ENCODE measurements at places on chromosomes 4 and X. TPM values are rescaled to one million over a fixed set of nuclear protein-coding genes. Genes with fewer than 3 reads are reported as not detected.

The TRIM75 gene
- not detected for total RNA-seq

The TBC1D9 gene
- total RNA-seq: 12.7 TPM

The CTSO gene
- 1.6 TPM for total RNA-seq

The RAI2 gene
- 0.66 TPM for total RNA-seq

The ATP5ME gene
- 384 TPM for total RNA-seq

The MAP3K15 gene
- 3.4 TPM for total RNA-seq

The SOWAHB gene
- 6.3 TPM for total RNA-seq

The BEX1 gene
- 4.0 TPM for total RNA-seq

The TLR3 gene
- total RNA-seq: not detected

GRCh38 chrX:88940904-88941303 lies 193.9 kb downstream of the CPXCR1 start:
- H3K4me3 ChIP-seq: no peak overlapping the region
- no peaks in the 10 kb centered on the region for H3K27me3 ChIP-seq
- H3K4me1 ChIP-seq: no peaks in the 10 kb centered on the region
- no peak for DNase-seq
- H3K36me3 ChIP-seq: no peaks in the 10 kb centered on the region
- no peak overlapping the region for H3K27ac ChIP-seq

GRCh38 chrX:21469071-21469470 lies 94.9 kb downstream of the CNKSR2 start:
- H3K4me3 ChIP-seq: no peak overlapping the region
- no peaks in the 10 kb centered on the region for H3K27me3 ChIP-seq
- H3K4me1 ChIP-seq: no peaks in the 10 kb centered on the region
- DNase-seq: no peak

DNA sequence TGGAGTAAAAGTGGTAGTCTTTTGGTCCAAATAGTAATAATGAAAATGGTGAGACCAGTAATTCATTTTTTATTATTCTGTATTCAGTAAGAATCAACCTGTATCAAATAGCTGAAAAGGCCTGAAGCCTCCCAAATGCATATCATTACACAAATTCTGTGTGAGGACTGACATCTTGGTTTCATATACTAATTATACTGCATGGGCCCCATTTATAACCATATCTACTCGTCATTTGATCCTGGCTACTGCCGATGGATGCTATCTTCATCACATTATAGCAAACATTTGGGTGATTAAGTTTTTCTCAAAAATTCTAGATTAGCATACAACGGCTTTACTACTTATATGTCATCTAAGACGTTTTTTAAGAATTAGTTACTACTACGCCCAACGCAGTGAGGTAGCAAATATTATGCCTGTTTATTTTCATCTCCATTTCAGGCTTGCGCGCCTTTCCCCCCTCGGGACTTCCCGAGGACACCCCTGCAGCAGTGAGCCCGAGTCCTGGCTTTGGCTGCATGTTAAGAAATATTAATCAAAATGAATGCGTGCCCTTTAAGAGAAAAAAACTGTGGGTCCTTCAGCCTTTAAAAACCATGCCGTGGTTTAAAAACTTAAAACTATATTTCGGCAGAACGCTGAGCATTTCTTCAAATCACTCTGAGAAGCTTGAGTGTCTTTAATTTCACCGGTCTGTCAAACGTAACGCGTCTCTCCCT lies 814 bp upstream of the MMAA start:
- H3K27me3 ChIP-seq: no peaks in the 10 kb centered on the region
- no peaks in the 10 kb centered on the region for H3K36me3 ChIP-seq
- H3K27ac ChIP-seq: peak overlapping the region; percentile 69
- DNase-seq: no peak
- peaks cover 16% of the 10 kb centered on the region for H3K4me1 ChIP-seq

- no peak for DNase-seq
- no peaks in the 10 kb centered on the region for H3K36me3 ChIP-seq
- H3K27ac ChIP-seq: no peak overlapping the region
- H3K27me3 ChIP-seq: no peaks in the 10 kb centered on the region
Measured at GRCh38 chrX:17459661-17460060, 84.7 kb downstream of the NHS start.

DNA sequence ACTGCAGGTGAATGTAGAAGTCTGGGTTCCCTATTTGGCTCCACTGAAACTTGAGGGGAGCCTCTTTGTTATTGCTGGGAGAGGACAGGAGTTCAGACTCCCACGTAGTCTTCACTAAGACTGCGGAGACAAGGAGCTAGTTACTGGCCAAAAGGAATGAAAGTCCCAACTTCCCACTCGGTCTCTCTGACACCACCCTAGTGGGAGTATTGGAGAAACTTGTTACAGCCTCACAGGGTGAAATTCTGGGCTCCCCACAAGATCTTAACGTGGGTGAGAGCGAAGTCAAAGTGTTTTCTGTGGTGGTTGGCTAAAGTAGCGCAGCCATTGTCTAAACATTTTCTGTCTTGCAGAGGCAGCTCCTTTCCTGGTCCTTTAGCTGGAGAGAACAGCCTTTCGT lies 13.5 kb downstream of the MYOZ2 start:
- H3K27me3 ChIP-seq: no peaks in the 10 kb centered on the region
- no peak for DNase-seq
- no peaks in the 10 kb centered on the region for H3K4me1 ChIP-seq
- H3K4me3 ChIP-seq: no peak overlapping the region

DNA sequence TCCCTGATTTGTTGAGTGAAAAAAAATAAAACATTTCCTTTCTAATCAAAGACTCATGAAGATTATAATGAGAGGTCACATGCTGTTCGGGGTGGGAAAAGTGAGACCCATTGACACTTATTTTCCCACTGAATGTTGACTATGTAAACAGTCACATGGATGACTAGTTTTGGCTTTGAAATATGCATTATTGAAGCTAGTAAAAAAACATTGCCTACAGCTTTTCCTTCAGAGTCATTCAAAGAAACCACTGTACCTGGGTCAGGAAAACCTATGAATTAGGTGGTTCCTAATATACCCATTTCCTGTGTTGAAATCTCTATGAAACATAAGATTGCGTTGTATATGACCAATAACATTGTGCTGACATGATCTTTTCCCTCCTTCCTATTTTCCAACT lies 251.2 kb downstream of the CFAP299 start:
- no peaks in the 10 kb centered on the region for H3K27me3 ChIP-seq
- peaks cover 7% of the 10 kb centered on the region for H3K4me1 ChIP-seq
- H3K36me3 ChIP-seq: no peaks in the 10 kb centered on the region

- no peak overlapping the region for H3K4me3 ChIP-seq
- DNase-seq: peak; percentile 83
- peaks cover 5% of the 10 kb centered on the region for H3K4me1 ChIP-seq
- peak overlapping the region; percentile 46 for H3K27ac ChIP-seq
- H3K36me3 ChIP-seq: peaks cover 22% of the 10 kb centered on the region
Measured at GRCh38 chrX:119552508-119552907, 12.7 kb downstream of the STEEP1 start.

- no peaks in the 10 kb centered on the region for H3K36me3 ChIP-seq
- DNase-seq: no peak
- H3K4me3 ChIP-seq: no peak overlapping the region
- H3K4me1 ChIP-seq: no peaks in the 10 kb centered on the region
- H3K27ac ChIP-seq: no peak overlapping the region
Measured at GRCh38 chr4:93337196-93337595, 491.4 kb upstream of the ATOH1 start.

- H3K4me1 ChIP-seq: no peaks in the 10 kb centered on the region
- DNase-seq: peak; percentile 27
- no peak overlapping the region for H3K27ac ChIP-seq
- H3K27me3 ChIP-seq: no peaks in the 10 kb centered on the region
- H3K4me3 ChIP-seq: no peak overlapping the region
- no peaks in the 10 kb centered on the region for H3K36me3 ChIP-seq
Measured at GRCh38 chr4:170875868-170876267, 786.1 kb upstream of the AADAT start.

DNA sequence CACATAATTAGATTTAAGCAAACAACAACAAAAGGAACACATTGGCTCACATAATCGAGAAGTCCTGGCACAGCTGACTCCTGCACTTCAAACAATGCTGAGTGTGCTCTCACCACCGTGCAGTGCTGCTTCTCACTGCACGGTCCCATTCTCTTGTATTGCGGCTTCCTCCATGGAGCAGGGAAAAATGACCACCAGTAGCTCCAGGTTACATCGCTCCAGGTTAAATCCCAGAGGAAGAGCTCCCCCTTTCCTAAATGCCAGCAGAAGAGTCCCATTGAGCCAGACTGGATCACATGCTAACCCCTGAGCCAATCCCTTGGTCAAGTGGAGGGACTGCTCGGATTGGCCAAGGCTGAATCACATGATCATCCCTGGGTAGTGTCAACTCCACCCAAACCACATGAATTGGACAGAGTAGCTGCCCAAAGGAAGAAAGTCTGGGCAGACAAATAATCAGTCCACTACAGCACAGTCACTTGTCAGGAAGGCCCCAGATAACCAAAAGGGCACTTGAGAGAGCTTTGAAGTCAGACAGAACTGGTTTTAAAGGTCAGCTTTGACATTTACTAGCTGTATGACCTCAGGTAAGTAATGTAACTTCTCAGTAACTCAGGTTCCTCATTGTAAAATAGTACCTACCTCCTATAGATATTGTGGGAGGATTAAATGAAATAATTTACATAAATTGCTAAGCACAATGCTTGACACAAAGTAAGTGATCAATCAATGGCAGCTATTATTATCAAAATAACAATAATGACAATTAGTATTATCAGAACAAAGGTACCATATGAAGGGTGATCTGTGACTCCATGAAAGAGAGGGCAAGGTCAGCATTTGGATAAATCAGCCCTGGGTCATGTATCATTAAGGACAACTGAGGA lies 14.3 kb downstream of the TEC start:
- DNase-seq: no peak
- no peaks in the 10 kb centered on the region for H3K27me3 ChIP-seq
- no peak overlapping the region for H3K27ac ChIP-seq
- H3K4me1 ChIP-seq: peaks cover 8% of the 10 kb centered on the region
- no peaks in the 10 kb centered on the region for H3K36me3 ChIP-seq

DNA sequence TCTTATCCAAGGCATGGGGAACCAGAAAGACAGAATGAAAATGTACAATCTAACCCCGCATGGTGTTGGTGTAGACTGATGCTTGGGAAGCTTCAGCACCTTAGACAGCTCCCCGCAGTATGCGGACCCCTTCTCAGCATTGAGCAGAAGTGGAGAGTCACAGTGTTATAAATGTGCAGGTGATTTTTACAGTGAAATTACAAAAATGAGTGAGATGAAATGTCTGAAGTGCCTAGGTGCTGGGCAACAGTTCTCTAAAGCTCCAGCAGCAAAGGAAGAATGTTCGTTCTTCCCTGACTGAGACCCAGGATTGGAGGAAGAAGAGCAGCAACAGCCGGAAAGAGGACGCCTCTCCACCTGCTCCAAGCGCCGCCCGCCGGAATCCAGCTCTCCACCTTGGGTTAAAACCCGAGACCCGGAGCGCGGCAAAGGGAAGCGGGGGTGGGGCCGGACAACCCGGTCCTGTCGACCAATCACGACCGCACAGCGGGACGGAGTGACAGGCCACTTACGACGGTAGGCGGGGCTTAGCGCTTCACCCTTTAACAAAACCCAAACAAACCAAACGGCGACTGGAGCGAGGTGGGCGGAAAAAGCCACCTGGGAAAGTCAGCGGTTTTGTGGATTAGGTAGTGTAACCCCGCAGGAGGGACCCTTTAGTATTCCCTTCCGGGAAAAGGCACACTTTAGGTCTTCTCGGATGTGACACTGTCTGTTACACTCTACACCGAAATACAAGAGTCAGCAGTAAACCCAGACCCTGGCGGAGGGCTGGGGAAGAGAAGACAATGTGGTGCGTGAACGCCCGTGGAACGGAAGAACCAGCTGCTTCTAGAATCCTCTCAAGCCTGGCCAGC lies at the start of gene GLRA3:
GLRA3 (minus strand) TSS at position 403 of the 857 bp plus-strand sequence. CDS start 436 bp downstream, outside the sequence.
- H3K4me1 ChIP-seq: no peaks in the 10 kb centered on the region
- no peak within 1 kb of the TSS for H3K27ac ChIP-seq
- no peaks in the 10 kb centered on the region for H3K36me3 ChIP-seq

- no peak overlapping the region for H3K27ac ChIP-seq
- H3K4me3 ChIP-seq: no peak overlapping the region
- no peaks in the 10 kb centered on the region for H3K27me3 ChIP-seq
- no peak for DNase-seq
- H3K36me3 ChIP-seq: no peaks in the 10 kb centered on the region
Measured at GRCh38 chrX:144819406-144819805, 427.9 kb upstream of the SPANXN1 start.

- H3K27me3 ChIP-seq: no peaks in the 10 kb centered on the region
- H3K4me1 ChIP-seq: no peaks in the 10 kb centered on the region
- H3K36me3 ChIP-seq: no peaks in the 10 kb centered on the region
- DNase-seq: no peak
- no peak overlapping the region for H3K27ac ChIP-seq
Measured at GRCh38 chr4:47213106-47213505, 181.7 kb downstream of the GABRB1 start.

- DNase-seq: peak; percentile 97
Measured at GRCh38 chr4:71648448-71648847, 135.4 kb downstream of the GC start.

GRCh38 chr4:44160776-44161367 lies 287.7 kb downstream of the KCTD8 start:
- no peaks in the 10 kb centered on the region for H3K36me3 ChIP-seq
- no peak for DNase-seq
- peaks cover 27% of the 10 kb centered on the region for H3K4me1 ChIP-seq
- H3K27ac ChIP-seq: no peak overlapping the region
- no peak overlapping the region for H3K4me3 ChIP-seq

DNA sequence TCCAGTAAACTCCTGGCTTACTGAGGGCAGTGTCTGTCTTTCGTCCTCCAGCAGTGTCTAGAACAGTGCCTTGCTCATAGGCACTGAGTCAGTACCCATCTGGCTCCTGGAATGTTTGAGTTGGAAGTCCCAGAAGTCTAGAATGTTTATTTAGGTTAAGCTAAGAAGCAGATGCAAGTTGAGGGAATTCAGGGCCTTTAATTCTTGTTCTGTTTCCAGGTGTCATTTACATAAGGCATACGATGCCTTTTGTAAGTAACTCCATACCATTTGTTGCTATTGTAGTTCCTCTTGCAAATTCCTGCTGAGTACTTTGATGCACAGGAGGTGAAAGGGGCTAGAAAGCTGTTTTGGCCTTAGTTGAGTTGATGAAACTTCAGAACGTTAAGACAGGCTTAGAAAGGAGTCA lies 22.2 kb downstream of the ARHGAP10 start:
- DNase-seq: peak; percentile 79
- no peak overlapping the region for H3K4me3 ChIP-seq
- no peaks in the 10 kb centered on the region for H3K27me3 ChIP-seq
- H3K27ac ChIP-seq: 0 out of 2 replicates have a peak overlapping the region, but pooled peaks have one; percentile 23
- no peaks in the 10 kb centered on the region for H3K36me3 ChIP-seq

DNA sequence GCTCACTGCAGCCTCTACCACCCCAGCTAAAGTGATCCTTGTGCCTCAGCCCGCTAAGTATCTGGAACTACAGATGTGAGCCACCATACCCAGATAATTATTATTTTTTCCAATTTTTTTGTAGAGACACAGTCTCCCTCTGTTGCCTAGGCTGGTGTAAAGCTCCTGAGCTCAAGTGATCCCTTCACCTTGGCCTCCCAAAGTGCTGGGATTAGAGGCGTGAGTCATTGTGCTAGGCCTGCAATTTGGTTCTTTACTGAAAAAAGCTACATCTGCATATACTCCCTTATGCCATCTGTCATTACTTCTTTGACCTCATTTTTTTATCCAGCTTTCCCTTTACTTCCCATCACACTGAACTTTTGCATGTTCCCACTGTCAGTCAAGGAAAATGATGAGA lies 2012.4 kb upstream of the IGFBP7 start:
- H3K27ac ChIP-seq: no peak overlapping the region
- H3K4me3 ChIP-seq: no peak overlapping the region
- H3K36me3 ChIP-seq: no peaks in the 10 kb centered on the region
- no peak for DNase-seq
